Erythroblast (primary cell): ENCODE measurements at places on chromosomes 4 and X.
A peak's percentile ranks its signal among the peaks of the same experiment; 100 is the strongest.

DNA sequence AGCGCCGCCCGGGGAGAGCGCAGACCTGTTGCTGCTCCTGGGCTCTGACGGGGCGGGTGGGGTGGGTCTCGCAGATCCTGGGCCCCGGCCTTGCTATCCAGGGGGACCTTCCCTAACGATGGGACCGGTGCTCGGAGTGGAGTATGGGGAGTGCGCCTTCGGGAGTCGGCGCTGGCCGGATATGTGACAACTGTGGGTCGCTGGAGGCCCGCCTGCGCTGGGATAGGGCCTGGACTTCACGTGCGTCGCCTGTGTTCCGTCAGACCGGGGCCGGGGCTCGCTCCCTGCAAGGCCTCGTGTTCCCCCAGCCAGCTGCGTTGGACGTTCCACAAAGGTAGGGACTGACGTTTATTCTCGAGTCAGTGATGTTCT is 1.3 kb downstream of the TBL1X start:
- DNase-seq, result peak; percentile 51

DNA sequence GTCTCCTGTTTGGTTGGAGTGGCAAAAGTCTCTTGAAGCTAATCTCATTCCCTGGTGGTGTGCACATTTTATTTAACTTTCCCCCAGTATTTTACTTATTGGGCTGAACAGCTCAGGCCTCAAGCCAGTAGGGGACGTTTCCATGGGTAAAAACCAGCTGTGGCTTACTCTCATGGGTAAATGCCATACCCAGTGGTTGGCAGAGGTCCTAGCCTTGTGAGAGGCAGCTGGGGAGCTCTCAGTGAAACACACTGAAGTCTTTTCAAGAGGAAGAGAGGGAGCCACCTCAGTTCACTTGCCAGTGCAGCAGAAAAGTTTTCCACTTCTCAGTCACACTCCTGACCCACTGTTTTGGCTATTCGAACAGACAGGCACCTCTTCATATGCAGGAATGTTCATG is 1964.2 kb downstream of the ARAP2 start:
- DNase-seq, result no peak

- DNase-seq, result no peak
These were observed 29.5 kb downstream of the TMEM131L start for GRCh38 chr4:153495480-153496193.

DNA sequence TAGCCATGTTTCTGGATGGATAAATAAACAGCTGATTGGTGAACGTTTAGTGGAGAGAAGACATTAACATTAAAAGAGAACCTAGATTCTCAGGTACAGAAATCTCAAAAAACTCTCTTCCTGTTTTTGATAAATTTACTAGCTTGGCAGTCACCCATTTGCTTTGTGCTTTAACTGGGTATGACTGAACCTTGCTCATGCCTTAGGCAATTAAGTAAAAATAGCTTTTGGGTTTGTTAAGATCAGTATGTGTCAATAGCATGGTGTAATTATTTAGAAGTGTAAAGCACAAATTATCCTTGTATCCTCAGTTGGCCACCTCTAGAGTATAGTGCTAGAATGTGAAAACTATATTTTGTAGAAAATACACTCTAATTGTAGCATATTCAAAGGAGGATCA is 200.0 kb downstream of the CFAP299 start:
- DNase-seq, result no peak

GRCh38 chrX:79181401-79181800 is 36.9 kb downstream of the GPR174 start:
- DNase-seq, result no peak

DNA sequence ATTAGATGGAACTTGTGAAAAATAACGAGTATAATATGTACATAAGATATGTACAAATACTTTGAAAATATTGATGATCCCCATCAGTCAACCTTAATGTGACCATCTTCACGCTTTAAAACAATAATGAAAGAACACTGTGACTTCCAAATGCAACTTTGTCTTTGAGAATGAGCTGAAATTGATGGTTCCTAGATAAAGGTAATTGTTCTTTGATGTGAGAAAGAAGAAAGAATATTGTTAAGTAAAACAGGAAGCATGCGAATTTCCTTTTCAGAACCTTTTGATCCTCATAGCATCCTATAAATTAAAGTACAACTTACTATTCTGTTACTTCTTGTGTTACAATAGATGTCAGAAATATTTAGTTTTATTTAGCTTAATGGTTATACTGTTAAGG is 22.2 kb downstream of the IL2 start:
- no peak for DNase-seq

DNA sequence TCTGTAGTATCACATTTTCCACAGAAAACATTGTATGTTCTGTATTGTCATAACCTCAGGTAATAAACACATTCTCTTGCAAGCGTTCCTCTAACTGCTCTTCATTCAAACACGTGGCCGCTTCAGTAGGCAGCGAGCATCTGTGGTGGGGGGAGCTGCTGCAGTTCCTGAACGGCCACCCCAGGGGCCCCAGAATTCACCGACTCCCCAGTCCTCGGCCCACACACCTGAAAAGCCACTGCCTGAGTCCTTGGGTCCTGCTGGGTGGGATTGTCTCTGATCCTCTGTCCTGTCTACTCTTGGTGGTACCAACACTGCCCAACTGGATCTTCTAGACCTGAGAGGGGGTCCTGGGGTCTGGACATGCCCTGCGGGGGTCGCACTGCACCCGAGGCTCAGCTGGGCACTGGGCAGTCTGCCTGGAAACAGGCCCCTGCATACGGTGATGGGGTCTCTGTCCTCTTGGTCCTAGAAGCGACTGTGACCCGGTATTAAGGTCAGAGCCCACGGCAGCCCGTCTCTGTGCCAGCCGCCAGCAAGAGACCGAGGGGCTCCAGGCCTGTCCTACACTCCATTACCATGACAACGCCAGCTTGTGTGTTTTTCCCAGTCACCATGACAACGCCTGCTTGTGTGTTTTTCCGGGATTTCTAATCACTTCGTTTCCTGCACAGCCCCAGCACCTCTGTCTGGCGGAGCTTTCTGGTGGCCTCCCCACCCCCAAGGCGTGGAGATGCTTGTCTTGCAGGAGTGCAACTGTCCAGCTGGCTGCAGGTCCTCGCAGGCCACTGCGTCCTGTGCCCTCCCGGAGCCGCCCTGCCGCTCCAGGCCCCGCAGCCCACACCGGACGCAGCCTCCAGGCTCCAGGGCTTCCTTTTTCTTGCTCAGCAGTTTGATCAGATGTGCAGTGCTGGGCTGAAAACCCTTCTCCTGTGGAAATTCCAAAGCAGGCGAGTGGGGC is 16.0 kb downstream of the CTBP1 start:
- no peak for DNase-seq

DNA sequence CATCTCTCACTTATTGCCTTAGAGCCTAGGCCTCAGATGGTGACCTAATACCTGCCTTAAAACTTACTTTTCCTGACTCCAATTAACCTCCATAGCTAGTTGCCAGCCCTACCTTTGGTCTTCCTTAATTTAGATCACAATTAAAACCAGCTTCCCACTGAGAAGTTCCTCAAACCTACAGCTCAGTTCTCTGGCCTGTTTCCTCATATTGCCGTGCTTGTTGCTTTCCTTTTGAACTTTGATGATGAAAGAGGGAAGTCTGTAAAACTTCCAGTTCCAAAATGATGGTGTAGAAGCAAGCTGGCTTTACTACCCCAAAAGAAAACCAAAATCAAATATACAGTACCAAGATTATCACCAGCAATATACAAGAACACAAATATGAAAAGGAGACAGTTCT is 28.9 kb upstream of the CAMK2D start:
- DNase-seq, result no peak

GRCh38 chr4:1097553-1097952 is 15.8 kb downstream of the RNF212 start:
- no peak for DNase-seq

GRCh38 chrX:55546956-55547355 is 57.3 kb upstream of the USP51 start:
- DNase-seq, result no peak

- DNase-seq, result no peak
These were observed 81.6 kb downstream of the GPAT3 start for GRCh38 chr4:83617371-83618035.

DNA sequence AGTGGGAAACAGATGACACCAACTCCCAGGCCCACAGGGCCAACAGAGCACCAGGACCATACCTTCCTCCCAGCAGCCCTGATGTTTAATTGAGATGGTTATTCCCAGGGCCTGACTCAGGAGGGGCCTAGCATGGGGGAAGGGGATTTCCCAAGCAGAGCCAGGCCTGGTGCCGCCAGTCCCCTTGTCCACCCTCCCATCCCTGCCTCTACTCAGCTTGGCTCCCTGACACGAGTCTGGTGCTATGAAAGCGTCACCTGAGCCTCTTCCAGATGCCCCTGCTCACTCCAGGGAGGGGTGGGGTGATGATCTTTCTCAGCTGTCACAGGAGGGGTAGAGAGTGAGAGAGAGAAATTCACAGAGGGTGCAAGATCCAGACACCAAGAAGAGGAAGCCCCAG is 72.7 kb downstream of the EFNB1 start:
- no peak for DNase-seq

DNA sequence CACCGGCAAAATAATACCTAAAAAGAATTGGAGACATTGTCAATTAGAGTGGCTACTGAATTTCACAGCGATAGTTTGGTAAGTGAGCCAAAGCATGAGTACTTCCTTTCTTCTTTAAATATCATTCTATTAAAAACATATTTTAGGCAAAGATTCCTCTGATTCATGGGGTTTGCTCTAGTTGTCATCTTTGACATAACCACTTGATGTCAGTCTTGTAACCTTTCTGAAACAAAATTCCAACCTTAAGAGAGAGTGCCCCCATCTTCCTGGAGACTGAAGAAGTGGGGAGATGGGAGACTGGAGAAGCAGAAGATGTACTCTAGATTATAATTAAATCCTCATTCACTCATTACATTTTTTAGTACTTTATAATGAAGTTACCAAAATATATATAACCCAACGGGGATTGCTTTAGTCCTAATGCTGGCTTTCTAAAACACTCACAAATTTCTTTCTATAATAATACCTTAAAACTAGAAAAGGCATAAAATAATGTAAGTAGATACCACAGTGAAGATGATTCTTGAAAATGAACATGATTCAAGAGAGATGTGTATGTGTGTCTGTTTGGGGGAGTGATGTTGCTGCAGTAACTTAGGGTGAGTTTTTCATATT is 96.4 kb downstream of the EMCN start:
- peak; percentile 2 for DNase-seq

DNA sequence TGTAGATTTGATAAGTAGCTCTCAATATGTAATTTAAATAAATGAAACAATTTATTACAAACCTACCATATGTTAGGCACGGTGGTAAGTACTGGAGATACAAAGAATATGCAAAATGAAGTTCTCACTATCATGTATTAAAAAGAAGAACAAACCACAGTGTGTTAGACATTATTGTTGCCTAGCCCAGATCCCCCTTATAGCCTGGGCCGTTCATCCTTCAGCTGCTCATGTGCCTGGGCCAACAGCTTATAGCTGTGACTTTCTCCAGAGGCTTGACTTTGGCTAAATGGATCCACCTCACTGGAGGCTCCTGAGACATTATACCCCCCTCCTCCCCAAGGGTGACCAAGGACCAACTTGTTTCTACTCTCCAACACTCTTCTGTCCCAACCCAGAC is 29.8 kb upstream of the CCNG2 start:
- DNase-seq, result no peak

DNA sequence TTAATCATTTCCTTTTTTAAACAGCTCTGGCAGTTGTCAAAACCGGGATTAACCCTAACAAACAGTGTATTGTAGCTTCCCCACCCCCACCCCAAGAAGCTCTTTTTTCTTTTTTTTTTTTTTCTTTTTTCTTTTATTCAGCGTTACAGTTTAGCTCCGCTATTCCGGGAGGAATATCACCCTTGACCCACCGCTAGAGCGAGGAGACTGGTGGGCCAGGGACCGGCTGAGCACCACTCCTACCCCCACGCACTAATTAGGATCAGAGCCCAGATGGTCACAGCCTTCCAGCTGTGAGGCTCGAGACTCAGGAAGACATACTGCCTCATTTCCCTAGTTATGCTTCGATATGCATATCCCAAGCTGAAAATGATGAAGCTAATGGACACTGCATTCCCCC is 2.0 kb downstream of the PARM1 start:
- no peak for DNase-seq

DNA sequence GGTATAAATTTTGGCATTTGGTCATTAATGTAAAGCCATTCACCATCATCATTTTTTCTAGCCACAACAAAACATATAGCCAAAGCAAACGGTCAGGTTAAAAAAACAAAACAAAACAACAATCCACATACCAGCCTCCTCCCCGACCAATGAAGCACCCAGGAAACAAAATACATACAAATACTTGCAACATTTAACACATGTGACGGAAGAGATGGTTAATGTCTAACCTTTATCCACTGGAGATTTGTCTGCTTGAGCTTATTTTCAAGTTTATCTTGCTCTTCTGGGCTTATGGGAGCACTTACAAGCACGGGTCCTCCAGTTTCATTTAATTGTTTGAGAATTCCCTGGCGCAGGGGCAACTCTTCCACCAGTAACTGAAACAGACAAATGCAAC is 857.5 kb upstream of the FTHL17 start:
- no peak for DNase-seq

- DNase-seq, result no peak
These were observed 56.2 kb downstream of the CD99L2 start for GRCh38 chrX:150842198-150842685.

DNA sequence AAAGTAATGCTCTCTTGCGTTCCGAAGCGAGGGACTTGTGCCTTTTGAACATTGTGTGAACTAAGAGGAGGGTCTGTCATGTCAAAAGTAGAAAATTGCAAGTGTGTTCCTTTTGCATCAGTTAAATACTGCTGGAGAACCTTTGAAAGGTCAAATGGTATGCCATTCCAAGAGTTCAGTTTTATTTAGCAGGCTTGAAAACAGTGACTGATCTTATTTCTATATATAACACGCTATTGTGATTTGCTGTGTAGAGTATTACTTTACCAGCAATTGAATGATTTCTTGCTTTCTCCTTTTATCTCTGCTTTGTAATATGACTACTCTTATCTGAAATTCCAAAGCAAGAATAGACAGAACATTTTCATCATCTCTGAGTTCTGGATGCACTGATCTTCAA is at the start of gene TECRL:
TSS of gene TECRL (minus strand) at position 151 of the 400 bp plus-strand sequence. CDS start at position 52, 99 bp downstream.
- no peak for DNase-seq

DNA sequence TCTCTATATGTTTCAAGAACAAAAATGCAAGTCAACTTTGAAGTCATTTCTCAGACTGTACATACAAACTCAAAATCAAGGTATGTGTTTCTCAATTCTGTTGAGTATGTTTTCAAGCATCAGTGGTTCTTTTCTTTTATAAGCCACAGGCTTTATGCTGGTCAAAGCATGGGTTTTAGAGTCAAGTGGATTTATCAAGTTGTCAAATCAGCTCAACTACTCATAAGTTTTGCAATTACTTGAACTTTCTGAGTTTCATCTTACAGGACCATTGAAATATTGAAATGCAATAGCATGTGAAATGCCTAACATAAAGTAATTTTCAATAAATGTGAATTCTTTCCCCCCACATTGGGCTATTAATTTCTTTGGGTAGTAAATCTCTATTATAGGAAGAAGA is 239.9 kb upstream of the DKK2 start:
- no peak for DNase-seq

DNA sequence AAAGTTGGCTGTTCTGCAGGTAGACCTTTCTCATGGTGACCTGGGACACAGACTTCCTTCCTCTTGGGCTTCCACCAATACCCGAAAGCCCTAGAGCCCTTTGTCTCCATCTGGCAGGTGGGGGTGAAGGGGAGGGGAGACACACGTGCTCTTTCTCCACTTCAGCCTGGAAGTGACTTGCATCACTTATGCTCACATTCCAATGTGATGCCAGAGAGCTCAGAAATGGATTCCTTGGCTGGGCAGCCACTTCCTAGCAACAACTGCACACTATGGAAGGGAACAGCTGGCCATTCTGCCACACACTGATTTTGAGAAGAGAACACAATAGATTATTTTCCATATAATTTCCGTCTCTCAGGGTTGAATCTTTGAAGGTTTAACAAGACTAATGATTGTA is 36.3 kb downstream of the C4orf51 start:
- no peak for DNase-seq
